ENCODE measurements at places on chromosomes 4 and X.
A peak's percentile ranks its signal among the peaks of the same experiment; 100 is the strongest.

- no peak for DNase-seq
Measured at GRCh38 chr4:67909905-67910584, 26.2 kb upstream of the TMPRSS11D start.

GRCh38 chrX:2875798-2876399 is 47.2 kb downstream of the GYG2 start:
- DNase-seq = no peak

DNA sequence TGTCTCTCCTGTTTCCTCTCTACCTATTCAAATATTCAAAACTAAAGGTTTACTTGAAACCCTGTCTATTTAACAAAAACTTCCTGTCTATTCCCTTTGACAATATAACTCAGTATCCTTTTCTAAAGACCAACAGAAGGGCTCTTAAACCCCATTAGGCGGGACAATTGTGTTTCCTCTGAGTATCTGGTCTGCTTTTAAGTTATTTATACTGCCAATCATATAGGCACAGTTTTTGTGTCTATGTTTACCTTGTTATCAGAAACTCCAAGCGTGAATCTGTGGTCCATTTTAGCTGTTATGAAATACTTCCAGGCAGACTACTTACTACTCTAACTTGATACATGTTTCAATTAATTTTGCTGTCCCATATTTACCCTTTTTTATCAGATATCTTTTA is 350.0 kb upstream of the CTSO start:
- DNase-seq = no peak

DNA sequence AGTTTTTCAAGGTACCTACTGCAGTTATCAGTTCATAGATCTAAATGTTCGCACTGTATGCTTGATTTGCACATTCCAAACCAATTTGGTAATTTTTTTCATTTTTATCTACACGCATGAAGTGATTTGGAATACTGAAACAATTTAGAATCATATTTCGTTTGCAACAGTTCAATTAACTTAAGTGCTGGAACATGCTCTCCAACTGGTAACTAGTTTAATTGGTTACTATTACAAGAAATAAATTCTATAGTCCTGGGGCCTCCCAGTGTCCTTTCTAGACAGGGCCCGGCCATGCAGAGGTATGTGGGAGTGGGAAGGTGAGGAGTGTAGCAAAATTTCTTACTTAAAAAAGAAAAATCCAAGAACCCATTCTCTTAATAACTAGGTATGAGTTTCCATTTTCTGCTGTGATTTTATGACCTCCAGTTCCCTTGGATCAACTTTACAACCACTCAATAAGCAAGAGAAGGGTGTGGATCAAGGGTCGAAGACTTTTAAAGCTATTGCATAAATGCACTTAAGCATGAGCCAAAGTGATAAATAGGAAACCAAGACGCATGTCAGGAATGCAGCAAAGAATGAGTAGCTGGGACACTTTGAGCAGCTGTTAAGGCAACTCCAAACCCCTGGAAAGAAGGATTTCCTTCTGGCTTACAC is 106.9 kb downstream of the PPARGC1A start:
- no peak for DNase-seq

DNA sequence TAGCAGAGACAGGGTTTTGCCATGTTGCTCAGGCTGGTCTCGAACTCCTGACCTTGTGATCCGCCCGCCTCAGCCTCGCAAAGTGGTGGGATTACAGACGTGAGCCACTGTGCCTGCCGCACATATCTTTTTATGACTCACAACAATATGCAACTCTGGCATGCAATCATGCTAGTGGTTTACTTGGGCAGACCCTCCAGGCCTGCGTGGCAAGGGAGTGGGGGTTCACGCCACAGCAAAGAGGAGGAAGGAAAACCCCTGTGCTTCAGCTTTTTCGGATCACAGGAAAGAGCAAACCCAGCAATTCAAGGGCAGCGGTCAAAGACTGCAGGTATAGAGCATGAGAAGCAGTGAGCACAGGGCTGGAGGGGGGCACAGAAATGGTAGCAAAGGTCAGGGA is 48.3 kb upstream of the CD99 start:
- no peak for DNase-seq

- no peak for DNase-seq
Measured at GRCh38 chr4:122635205-122635604, 14.3 kb upstream of the IL21 start.

DNA sequence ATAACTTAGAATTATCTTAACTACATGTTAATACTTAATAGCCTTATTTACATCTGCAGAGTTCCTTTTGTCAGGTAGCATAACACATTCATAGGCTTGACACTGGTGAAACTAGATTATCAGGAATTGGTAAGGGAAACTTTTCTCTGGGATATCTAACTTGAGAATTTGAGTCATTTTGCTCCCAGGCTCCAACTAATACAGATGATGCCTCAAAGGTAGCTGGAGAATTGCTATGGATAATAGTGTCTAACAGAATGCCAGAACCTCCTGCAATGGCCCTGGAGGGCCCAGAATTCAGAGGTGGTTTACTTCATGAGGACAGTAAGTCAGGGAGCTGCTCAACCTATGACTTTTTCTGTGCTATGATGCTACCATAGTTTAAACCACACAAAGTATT is 13.9 kb upstream of the TMPRSS11D start:
- DNase-seq = no peak

DNA sequence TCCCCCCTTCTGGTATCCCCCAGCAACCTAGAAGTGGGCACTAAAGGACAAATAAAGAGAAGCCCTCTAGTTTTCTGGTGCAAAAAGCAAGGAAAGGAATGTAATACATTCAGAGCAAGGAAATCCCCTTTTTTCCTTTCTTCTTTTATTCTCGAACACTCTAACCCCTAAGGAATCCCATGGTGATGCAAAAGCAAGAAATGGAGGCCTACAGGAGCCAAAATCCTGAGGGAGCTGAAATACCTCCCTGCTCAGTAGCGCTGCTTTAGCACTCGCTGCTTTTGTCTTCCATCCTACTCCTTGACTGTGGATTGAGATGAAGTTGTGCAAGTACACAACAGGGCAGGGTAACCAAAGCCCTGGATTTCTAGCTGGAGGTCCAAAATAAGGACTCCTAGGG is 251.0 kb downstream of the PRDM5 start:
- no peak for DNase-seq

DNA sequence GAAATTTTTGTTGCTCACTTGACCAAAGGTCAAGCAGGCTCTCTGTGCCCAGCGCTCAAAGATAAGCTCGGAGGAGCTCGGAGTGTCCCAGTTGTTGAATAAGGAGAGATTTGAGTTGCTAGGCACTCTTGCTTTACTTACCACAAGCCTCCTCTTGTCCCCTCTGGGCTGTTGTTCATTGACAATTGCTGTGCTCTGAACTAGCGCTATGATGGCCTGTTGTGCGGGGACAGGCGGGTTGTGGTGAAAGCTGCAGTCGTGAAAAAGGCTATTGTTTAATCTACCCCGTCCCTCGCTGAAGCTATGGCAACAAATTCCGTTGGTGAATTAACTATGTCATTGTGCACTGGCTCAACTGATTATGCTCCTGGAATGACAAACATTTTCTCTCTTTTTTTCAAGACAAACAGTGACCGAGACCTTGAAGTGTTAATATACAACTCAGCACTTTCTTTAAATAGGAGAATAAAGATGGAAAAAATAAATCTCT is 21.0 kb upstream of the POLA1 start:
- no peak for DNase-seq

GRCh38 chrX:16664626-16665025 is 14.7 kb downstream of the S100G start:
- no peak for DNase-seq

- DNase-seq = no peak
Measured at GRCh38 chr4:20698382-20698781, 1.9 kb upstream of the PACRGL start.

- DNase-seq = no peak
Measured at GRCh38 chr4:139767168-139767567, 101.5 kb downstream of the MGST2 start.

DNA sequence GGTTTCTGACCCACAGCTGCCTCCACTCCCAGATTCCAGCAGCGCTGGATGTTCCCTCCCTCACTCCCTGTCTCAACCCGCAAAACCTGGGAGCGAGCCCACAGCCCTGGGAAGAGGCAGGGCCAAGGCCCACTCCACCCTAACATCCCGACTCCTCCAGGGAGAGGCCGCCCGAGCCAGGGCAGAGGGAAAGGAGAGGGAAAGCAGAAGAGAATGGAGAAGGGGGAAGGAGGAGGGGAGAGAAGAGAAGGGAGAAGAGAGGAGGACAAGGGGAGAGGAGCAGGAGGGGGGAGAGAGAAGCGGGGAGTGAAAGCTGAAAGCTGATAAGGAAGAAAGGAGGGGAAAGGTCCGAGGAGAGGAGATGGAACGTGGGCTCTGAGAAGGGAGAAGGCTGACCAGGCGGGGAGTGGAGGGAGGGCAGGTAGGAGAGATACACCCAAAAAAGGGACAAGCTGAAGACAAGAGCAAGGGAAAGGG is 120.2 kb upstream of the PJA1 start:
- no peak for DNase-seq

DNA sequence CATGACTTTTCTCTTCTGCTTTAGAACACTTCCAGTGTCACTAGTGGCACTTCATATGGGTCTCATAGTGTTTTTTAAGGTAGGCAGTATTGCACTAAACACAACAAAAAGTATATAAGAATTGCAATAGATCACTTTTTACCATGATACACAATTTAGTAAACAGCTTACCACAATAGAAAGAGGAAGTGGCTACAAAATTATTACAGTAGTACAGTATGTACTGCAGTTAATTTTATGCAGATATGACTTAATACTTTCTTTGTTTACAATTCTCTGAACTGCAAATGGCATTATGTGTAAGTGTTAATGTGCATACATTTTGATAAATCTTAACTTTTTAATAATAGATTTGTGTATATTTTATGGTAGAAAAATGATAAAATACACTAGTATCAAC is 157.3 kb downstream of the RRAGB start:
- no peak for DNase-seq

GRCh38 chr4:115234405-115235093 is 121.1 kb upstream of the NDST4 start:
- DNase-seq = no peak

GRCh38 chr4:126109836-126110235 is 795.1 kb downstream of the FAT4 start:
- no peak for DNase-seq

DNA sequence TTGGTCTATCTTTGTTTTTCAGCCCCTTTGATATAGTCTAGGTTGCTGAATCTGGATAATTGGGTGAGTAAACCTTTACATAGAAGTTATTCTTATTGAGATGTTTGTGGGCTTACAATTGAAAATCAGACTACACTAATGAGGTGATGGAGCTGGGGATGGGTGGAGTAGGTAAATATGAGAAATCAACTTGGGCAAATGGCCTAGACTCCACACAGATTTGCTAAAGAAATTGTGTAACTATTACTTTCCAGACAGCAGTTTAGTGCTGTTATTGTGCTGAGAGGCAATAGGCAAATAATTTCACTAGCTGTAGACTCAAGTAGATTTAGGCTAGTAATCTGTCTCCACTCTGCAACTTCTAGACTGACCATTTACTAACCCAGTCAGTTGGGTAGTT is 8.2 kb downstream of the DIAPH2 start:
- no peak for DNase-seq

- DNase-seq = peak; percentile 79
Measured at GRCh38 chrX:40176351-40177116, 78.8 kb upstream of the BCOR start.

- no peak for DNase-seq
Measured at GRCh38 chr4:83405844-83406816, 49.5 kb downstream of the HELQ start.

GRCh38 chrX:98637451-98637850 is 1753.7 kb downstream of the RPA4 start:
- no peak for DNase-seq

DNA sequence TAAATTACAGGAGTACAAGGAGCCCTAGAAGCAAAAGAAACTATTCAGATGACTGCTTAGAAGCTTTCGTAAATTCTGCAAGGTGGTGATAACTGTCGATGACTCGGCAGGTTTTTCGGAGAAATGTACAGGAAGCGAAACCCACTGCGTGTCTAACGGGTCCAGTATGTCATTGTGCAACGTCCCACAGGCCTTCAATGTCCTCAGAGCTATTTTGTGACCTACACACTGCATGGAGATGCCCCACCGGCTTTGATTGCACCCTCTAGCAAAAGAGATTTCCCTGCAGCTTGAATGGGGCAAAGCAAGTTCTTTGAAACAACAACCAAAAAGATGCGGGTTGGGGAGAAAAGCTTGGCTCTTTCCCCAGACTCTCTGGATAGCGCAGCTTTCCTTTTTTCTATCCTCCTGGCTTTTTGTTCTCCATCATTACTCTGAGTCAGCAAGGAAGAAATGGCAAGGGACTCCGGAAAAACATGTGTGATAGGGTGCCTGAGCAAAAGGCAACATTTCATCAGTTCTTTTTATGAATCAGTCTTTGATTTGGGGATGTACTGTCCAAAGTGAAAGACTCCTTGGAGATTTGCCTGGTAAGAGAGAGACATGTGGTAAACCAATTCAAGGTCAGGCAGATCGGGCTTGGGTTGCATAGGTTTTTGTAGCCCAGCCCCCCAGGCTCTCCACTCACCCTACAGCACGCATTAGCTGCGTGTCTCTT is 112.0 kb upstream of the TBL1X start:
- DNase-seq = peak; percentile 39

GRCh38 chr4:70062000-70062399 is 11.8 kb downstream of the HTN1 start:
- DNase-seq = no peak

DNA sequence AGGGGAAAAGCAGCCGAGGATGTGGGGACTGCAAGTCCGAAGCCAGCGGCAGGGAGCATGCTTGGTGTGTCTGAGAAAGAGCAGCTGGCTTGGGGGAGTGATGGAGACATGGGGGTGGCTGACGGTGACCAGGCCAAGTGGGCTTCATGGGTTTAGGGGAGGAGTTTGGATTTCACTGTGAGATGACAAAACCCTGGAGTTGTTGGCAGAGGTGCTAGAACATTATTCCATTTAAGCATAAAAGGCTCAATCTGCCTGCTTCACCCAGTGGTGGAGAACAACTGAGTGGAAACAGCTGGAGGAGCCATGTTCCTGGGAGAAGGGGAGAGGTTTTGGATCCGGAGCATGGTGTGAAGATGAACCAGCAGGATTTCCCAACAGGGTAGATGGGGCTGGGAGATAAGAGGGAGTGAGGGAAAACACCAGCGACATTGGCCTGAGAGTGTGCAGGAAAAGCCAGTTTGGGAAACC is 318.0 kb upstream of the TAPT1 start:
- DNase-seq = no peak

DNA sequence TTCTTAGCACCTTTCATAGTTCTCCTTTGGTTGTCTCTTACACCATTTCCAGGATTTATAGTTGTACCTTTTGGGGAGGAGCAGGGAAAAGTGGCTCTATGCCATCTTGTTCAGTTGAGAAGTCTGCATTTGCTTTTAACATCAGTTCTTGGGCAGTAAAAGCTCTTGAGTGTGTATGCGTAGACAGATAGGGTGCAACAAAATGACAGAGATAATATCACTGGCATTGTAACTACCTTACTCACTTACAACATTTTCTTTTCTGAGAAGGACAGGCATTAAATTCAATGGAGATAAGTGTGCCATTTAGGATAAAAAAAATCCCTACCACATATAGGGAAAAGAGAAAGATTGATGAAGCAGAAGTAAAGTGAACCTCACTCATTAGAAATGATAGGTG is 38.9 kb downstream of the ADGRG4 start:
- no peak for DNase-seq
